ENCODE measurements at places on chromosomes 5 and 9.

- H3K36me3 ChIP-seq: no peaks in the 10 kb centered on the region
- H3K27me3 ChIP-seq: no peaks in the 10 kb centered on the region
- peak overlapping the region; percentile 94 for H3K27ac ChIP-seq
- peak overlapping the region; percentile 78 for H3K4me3 ChIP-seq
These were observed 1.6 kb upstream of the ANXA2R start for GRCh38 chr5:43041669-43042175.

DNA sequence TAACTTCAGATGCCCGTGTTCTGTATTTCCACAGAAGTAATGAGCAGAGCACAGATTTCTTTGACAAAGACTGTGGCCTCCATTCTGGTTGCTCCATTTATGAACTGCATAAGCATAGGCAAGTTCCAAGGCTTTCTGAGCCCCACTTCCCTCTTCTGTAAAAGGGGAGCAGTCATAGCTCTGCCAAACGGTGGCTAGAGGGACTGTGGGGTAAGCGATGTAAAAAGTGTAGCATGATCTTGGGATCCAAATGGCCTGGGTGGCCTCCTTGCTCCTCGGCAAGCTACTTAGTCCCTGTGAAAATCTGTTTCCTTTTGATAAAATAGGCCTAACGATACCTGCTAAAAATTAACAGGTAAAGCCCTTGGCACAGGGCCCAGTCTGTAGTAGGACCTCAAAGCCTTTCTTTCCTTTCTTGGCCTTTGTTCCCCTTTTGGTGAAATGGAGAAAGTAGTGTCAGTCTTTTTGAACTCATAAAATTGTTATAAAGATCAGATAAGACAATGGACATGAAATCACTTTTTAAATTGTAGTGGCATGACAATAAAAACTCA lies 646.6 kb downstream of the ACTL7B start:
- no peaks in the 10 kb centered on the region for H3K27me3 ChIP-seq
- H3K27ac ChIP-seq: no peak overlapping the region

GRCh38 chr5:15014809-15015208 lies 143.2 kb upstream of the ANKH start:
- peak overlapping the region; percentile 11 for H3K27ac ChIP-seq
- no peaks in the 10 kb centered on the region for H3K27me3 ChIP-seq
- no peak overlapping the region for H3K4me3 ChIP-seq
- peaks cover 27% of the 10 kb centered on the region for H3K4me1 ChIP-seq

- H3K27ac ChIP-seq: peak overlapping the region; percentile 76
- DNase-seq: peak; percentile 47
- peaks cover 31% of the 10 kb centered on the region for H3K4me1 ChIP-seq
- peak overlapping the region; percentile 63 for H3K4me3 ChIP-seq
- H3K27me3 ChIP-seq: no peaks in the 10 kb centered on the region
- H3K36me3 ChIP-seq: no peaks in the 10 kb centered on the region
These were observed 14.7 kb upstream of the TNC start for GRCh38 chr9:115132648-115133047.

DNA sequence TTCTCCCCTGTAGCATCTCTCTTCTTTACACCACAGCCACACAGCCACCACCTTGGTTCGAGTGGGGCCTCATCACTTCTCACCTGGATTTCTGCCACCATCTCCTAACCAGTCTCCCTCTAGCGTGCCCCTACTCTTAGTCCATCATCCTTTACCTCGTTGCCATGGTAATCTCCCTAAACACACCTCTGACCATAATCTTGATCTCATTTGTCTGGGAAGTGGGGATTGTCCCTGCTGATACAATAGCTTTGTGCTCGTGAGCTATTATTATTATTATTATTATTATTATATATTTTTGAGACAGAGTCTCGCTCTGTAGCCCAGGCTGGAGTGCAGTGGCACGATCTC lies 76.5 kb upstream of the HSPA9 start:
- H3K4me3 ChIP-seq: no peak overlapping the region
- H3K27me3 ChIP-seq: peaks cover 3% of the 10 kb centered on the region
- peaks cover 8% of the 10 kb centered on the region for H3K4me1 ChIP-seq

- no peak for DNase-seq
- H3K4me1 ChIP-seq: no peaks in the 10 kb centered on the region
- no peaks in the 10 kb centered on the region for H3K27me3 ChIP-seq
- H3K27ac ChIP-seq: no peak overlapping the region
- H3K4me3 ChIP-seq: no peak overlapping the region
- H3K36me3 ChIP-seq: no peaks in the 10 kb centered on the region
These were observed 375.6 kb upstream of the NUDT12 start for GRCh38 chr5:103938146-103938695.

DNA sequence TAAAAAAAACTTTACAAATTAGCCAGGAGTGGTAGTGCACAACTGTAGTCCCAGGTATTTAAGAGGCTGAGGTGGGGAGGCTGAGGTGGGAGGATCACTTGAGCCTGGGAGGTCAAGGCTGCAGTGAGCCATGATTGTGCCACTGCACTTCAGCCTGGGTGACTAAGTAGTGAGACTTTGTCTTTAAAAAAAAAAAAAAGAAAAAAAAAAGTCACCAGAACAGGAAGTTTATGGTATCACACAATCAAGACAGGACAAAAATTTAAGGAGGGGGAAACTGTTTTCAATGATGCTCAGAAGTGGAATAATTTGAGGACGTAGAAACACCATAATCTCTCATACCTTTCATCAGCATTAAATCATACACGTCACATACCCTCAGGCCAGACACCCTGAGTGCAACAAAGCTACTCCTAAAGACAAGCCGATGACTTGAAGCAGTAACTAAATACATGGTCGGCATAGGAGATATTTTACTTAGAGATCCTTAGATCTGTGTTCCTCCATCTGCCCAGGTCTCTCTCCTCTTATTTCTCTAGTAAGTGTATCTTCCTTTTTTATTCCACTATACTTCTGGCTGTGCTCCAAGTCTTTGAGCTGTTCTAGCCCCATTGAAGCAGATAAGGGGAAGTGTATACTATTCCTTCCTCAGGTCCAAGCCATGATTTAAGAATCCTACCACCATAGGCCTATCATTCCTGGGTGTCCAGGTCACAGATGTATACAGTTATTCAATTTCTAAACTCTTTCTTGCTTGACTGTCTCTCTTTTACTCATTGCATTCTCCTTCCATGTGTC lies 91.3 kb upstream of the APC start:
- DNase-seq: peak; percentile 44
- no peaks in the 10 kb centered on the region for H3K27me3 ChIP-seq
- H3K36me3 ChIP-seq: no peaks in the 10 kb centered on the region
- H3K4me1 ChIP-seq: no peaks in the 10 kb centered on the region
- H3K27ac ChIP-seq: no peak overlapping the region
- H3K4me3 ChIP-seq: no peak overlapping the region

DNA sequence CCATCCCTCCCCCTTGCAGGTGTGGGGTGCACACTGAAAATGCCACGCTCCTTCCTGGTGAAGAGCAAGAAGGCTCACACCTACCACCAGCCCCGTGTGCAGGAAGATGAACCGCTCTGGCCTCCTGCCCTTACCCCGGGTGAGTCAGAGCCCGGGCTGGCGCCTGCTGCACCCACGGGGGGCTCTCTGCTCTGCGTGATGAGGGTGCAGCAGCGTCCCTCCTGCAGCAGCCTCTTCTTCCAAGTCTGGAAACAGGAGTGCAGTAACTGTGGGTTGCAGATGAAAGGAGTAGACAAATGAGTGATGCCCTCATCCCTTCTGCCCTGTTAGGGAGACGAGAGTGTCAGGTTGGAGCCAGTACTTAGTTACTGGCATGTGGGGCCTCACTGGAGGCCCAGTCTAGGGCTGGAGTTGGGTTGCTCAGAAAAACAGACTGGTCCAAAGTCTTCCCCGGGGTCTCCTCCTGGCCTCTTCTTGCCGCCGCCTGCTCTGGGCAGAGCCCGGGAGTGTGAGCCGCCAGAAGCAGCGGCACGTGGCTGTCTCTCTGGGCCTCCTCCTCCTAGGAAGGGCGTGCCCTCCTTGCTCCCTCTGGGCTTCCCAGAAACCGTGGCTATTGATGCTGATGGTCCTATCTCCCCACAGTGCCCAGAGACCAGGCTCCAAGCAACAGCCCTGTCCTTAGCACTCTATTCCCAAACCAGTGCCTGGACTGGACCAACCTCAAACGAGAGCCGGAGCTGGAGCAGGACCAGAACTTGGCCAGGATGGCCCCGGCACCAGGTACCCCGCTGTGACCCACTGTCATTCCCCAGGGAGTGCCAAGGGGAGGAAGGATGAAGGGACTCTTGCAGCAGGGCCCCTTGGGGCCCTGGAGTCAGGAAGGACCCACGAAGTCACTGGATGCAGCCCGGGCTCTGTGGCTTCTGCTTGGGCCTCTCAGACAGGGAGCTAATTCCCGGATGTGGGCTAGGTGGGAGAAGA lies 8.4 kb downstream of the GFI1B start:
- H3K4me3 ChIP-seq: no peak overlapping the region
- H3K4me1 ChIP-seq: no peaks in the 10 kb centered on the region
- peaks cover 34% of the 10 kb centered on the region for H3K27me3 ChIP-seq
- no peak overlapping the region for H3K27ac ChIP-seq
- peak; percentile 92 for DNase-seq

- no peaks in the 10 kb centered on the region for H3K36me3 ChIP-seq
- H3K4me3 ChIP-seq: no peak overlapping the region
- DNase-seq: no peak
- H3K27ac ChIP-seq: no peak overlapping the region
These were observed 25.3 kb downstream of the SLC22A5 start for GRCh38 chr5:132394667-132395259.

GRCh38 chr5:52262844-52263243 lies 524.9 kb upstream of the ITGA1 start:
- no peaks in the 10 kb centered on the region for H3K27me3 ChIP-seq
- H3K27ac ChIP-seq: no peak overlapping the region
- no peaks in the 10 kb centered on the region for H3K36me3 ChIP-seq
- DNase-seq: no peak

- H3K27ac ChIP-seq: no peak overlapping the region
- peaks cover 5% of the 10 kb centered on the region for H3K4me1 ChIP-seq
- peaks cover 20% of the 10 kb centered on the region for H3K27me3 ChIP-seq
- peak overlapping the region; percentile 67 for H3K4me3 ChIP-seq
These were observed 1058.5 kb upstream of the DMAC1 start for GRCh38 chr9:8857926-8858595.

GRCh38 chr5:11037080-11037479 lies 276.0 kb upstream of the DAP start:
- no peaks in the 10 kb centered on the region for H3K27me3 ChIP-seq
- H3K36me3 ChIP-seq: no peaks in the 10 kb centered on the region
- no peak for DNase-seq
- H3K27ac ChIP-seq: no peak overlapping the region
- H3K4me3 ChIP-seq: no peak overlapping the region
- H3K4me1 ChIP-seq: no peaks in the 10 kb centered on the region

GRCh38 chr5:122959740-122960445 lies 76.6 kb downstream of the PPIC start:
- H3K36me3 ChIP-seq: no peaks in the 10 kb centered on the region
- no peak overlapping the region for H3K27ac ChIP-seq
- H3K27me3 ChIP-seq: no peaks in the 10 kb centered on the region
- H3K4me3 ChIP-seq: no peak overlapping the region
- DNase-seq: no peak

DNA sequence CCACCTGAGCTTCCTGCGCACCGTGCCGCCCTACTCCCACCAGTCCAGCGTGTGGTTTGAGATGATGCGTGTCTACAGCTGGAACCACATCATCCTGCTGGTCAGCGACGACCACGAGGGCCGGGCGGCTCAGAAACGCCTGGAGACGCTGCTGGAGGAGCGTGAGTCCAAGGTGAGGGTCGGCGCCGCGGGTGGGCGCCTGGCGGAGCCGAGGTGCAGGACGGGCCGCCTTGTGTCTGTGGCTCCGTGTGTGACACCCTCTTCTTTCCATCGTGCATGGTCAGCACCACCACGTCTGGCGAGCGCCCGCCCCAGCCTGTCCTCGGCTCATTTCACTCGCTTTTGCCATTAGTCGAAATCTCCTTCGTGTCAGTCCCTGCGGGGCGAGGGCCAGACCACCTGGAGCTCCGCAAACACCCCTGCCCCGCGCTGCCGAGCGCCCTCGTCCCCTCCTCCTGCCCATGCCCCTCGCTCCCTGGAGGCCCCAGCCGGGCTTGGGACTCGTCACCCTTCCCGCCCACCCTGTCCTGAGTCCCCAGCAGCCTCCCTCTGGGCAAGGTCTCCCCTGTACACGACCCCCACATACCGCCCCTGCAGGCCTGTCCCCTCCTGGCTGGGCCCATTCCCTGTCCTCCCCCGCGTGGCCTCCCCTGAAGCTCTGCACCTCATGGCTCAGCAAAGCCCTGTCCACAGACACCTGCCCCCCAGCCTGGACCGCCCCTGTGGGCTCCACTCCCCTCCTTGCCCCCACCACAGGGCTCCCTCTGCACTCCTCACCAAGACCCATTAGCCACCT lies 7.0 kb downstream of the GRIN1 start:
- H3K4me3 ChIP-seq: no peak overlapping the region
- H3K27ac ChIP-seq: no peak overlapping the region
- no peaks in the 10 kb centered on the region for H3K4me1 ChIP-seq
- H3K27me3 ChIP-seq: peaks cover 8% of the 10 kb centered on the region
- H3K36me3 ChIP-seq: no peaks in the 10 kb centered on the region
- peak; percentile 93 for DNase-seq

GRCh38 chr5:157214861-157215513 lies 34.3 kb downstream of the ITK start:
- no peak overlapping the region for H3K4me3 ChIP-seq
- no peak overlapping the region for H3K27ac ChIP-seq
- H3K36me3 ChIP-seq: no peaks in the 10 kb centered on the region

GRCh38 chr9:33415501-33416038 lies 13.2 kb upstream of the AQP7 start:
- H3K4me3 ChIP-seq: no peak overlapping the region
- no peaks in the 10 kb centered on the region for H3K36me3 ChIP-seq
- H3K4me1 ChIP-seq: no peaks in the 10 kb centered on the region
- H3K27me3 ChIP-seq: peaks cover 6% of the 10 kb centered on the region
- DNase-seq: peak; percentile 91

GRCh38 chr5:111953351-111954127 lies 196.5 kb upstream of the NREP start:
- no peak overlapping the region for H3K4me3 ChIP-seq
- no peak for DNase-seq
- H3K36me3 ChIP-seq: no peaks in the 10 kb centered on the region
- H3K27me3 ChIP-seq: no peaks in the 10 kb centered on the region
- H3K4me1 ChIP-seq: peaks cover 48% of the 10 kb centered on the region

All from osteoblast (primary cell).